ENCODE measurements at places on chromosomes 4 and X. TPM values are rescaled to one million over a fixed set of nuclear protein-coding genes. Genes with fewer than 3 reads are reported as not detected.

Gene UGT2B10
- total RNA-seq = not detected

Gene GYPB
- not detected for total RNA-seq

Gene SRPX2
- not detected for total RNA-seq

- no peak for ATAC-seq
These were observed 221.2 kb upstream of the STK26 start for GRCh38 chrX:131801911-131802310.

- ATAC-seq = no peak
These were observed 19.0 kb downstream of the MMRN1 start for GRCh38 chr4:89913623-89914022.

- ATAC-seq = no peak
These were observed 6.6 kb downstream of the GUCY2F start for GRCh38 chrX:109475174-109475891.

GRCh38 chr4:137668885-137669545 is 136.7 kb upstream of the PCDH18 start:
- ATAC-seq = no peak

DNA sequence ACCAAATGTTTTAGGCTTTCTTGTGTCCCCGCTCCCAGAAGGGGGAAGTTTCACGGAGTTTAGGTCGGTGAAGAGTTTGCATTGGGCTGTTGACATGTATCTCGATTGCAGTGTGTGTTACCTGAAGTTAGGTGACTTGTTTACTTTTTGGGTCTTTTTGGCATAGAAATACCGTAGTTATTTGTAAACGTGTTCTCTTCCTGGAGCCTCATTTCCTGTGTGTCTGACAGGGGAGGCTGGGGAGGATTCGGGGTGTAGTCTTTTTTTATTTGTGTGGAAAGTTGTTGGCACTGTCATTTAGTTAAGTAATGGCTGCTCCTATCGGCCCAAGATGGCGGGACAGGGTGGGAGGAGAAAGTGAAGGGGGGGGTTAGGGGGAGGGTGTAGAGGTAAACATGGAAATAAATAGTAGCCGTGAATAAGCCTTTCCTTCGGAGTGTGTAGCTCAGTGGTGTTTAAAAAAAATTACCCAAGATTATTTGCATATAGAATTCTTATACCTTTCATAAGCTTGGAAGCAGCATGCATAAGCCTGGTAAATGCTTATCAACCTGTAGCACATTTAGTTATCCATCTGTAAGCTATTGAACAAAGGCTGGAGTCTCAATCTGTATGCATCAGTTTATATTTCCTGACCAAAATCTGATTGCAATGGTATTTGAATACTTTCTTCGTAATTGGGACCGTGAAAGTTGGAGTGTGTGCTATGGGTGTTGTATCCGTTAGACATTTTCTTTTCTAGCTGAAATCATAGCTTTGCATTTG is 1.6 kb downstream of the KDM6A start:
- peak; percentile 34 for ATAC-seq

GRCh38 chrX:46279925-46280313 is 265.3 kb downstream of the ZNF674 start:
- peak; percentile 78 for ATAC-seq

DNA sequence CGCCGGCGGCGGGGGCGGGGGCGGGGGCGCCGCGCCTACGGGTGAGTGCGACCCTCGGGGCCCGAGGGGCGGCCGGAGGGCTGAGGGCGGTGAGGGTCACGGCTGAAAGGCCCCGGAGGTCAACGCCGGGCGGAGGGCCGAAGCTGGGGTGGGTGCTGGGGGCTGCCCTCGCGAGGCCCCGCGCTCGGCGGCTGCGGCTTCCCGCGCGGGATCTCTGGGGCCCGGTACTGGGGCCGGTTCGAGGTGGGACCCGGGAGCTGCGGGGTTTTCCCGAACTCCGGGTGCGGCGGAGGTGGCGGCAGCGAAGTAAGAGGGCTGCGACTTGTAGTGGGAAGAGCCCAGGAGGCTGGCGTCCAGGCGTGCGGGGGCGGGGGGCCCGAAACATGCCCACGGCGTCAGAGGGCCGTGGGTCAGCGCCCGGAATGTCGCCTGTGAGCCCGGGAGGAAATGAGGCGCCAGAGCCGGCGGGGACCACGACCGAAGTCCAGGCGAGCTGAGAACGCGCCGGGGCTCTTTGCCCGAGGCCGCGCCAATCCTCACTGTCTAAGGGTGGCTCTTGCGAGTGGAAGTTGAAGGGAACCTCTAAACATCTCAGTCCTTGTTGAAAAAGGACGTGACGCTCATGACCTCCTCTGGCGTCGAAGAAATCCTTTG is 407 bp downstream of the IL13RA1 start:
- no peak for ATAC-seq

GRCh38 chrX:65874110-65874509 is 165.8 kb downstream of the VSIG4 start:
- ATAC-seq = no peak

DNA sequence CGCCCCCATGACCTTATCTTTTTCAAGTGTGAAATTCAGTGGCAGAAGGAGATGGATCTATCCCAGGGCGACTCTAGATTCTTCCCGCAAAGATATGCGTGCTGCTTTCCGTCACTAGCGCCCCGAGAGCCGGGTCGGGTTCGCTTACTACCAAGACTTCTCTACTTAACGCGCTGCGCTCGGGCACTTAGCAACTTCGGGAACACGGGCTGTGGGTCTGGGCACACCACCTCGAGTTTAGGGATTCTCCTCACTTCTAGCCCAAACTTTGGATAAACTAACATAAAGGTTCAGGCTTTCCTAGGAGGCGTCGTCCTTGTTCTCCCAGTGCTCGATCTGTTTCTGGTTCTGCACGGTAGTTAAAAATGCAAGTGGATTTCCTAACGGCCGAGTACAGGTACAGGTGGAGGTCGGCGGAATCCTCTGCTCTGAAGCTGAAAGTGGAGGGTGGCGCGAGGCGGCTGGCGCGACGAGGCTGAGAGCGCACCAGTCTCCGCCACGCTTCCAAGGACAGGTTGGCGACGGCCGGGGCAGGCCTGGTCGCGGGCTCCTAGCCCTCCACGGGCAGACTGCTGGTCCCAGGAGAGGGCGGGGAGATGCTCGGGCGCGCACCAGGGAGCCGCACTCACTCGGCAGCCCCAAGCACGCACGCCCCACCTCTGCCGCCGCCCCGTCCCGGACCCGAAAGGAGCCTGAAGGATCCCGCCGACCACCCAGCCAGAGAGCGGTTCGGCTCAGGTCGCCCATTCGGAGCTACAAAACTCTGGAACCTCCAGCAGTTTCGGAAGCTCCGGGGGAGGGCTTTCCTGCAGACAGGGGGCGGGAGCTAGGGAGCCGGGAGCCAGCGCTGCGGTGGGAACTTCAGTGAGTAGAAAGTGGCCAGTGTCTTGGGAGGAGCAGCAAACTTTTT is 100.8 kb upstream of the TENM3 start:
- ATAC-seq = no peak

GRCh38 chr4:77151241-77151640 is 5.8 kb upstream of the CCNG2 start:
- peak; percentile 48 for ATAC-seq
